Stimulated activated CD8-positive, alpha-beta memory T cell treated with anti-CD3 and anti-CD28 coated beads, Interleukin-7, amount 100 ng/mL, for 1 hour (primary cell): ENCODE measurements at places on chromosomes 13 and 19.

- DNase-seq, result no peak
Measured at GRCh38 chr13:82817133-82817532, 1065.1 kb downstream of the SLITRK1 start.

DNA sequence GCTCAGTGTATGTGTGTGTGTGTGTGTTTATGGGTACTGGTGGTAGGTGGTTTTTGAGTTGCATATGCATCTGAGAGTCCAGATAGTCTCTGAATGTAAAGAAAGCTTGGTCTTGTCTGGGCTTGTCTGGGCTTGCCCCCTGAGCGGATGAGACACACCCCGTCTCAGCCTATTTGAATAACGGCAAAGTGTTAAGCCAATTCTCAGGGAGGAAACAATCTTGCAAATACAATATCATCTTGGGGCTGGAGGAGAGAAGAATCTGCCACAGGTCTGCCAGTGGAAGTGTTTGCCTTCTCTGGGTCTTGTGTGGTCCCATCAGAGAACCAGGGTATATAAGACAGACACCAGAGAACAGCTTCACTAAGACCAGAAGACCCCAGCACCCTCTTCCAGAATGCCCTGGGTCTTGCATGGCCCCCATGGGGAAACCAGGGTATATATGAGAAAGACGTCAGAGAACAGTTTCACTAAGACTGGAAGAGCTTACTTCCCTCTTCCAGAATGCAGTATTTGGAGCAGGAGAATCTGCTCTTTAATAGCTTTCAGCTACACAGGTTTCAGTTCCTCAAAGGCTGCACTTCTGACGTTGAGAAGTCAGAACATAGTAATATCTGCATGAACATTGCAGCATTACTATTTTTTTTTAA, 13.3 kb downstream of the CD70 start:
- no peak for DNase-seq

DNA sequence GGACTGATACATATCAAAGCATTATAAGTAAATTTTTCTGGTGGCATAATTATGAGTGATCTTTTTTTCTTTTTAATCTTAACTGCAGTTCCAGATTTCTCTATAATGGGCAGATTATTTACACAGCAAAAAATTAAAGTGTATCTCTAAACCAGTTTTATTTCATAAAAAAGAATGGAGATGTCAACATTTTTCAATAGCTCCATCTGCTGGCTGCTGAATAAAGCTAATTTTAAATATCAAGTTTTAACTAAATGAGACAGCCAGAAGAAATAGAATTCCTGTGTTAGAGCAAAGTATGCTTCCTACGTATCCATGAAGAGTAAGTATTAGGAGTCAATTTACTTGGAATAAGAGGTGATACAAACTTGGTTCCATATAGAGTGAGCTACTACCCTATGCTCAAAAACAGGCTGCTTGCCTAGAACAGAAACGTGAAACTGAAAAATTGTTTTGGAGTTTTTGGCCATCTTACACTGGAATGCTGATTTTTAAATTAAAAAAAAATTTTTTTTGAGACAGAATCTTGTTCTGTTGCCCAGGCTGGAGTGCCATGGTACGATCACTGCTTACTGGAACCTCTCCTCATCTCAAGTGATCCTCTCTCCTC, 5.0 kb upstream of the PDS5B start:
- no peak for DNase-seq

GRCh38 chr13:52128714-52129700, at the start of gene NEK5:
NEK5 (minus strand) TSS chr13:52129073; CDS start chr13:52127482, 1,591 bp downstream.
- DNase-seq, result peak; percentile 9
